Activated CD8-positive, alpha-beta memory T cell treated with anti-CD3 and anti-CD28 coated beads for 1 hour (primary cell): ENCODE measurements at places on chromosomes 12 and 14.

DNA sequence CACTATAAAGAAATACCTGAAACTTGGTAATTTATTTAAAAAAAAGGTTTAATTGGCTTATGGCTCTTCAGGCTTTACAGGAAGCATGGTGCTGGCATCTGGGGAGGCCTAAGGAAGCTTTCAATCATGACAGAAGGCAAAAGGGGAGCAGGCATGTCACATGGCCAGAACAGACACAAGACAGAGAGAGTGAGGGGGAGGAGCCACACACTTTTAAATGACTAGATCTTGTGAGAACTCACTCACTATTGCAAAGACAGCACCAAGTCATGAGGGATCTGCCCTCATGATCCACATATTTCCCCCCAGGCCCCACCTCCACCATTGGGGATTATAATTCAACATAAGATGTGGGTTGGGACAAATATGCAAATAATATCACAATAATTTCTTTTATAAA lies 355.6 kb downstream of the DAD1 start:
- DNase-seq, result no peak

- no peak for DNase-seq
These were observed 18.6 kb upstream of the KRT7 start for GRCh38 chr12:52214421-52214802.

DNA sequence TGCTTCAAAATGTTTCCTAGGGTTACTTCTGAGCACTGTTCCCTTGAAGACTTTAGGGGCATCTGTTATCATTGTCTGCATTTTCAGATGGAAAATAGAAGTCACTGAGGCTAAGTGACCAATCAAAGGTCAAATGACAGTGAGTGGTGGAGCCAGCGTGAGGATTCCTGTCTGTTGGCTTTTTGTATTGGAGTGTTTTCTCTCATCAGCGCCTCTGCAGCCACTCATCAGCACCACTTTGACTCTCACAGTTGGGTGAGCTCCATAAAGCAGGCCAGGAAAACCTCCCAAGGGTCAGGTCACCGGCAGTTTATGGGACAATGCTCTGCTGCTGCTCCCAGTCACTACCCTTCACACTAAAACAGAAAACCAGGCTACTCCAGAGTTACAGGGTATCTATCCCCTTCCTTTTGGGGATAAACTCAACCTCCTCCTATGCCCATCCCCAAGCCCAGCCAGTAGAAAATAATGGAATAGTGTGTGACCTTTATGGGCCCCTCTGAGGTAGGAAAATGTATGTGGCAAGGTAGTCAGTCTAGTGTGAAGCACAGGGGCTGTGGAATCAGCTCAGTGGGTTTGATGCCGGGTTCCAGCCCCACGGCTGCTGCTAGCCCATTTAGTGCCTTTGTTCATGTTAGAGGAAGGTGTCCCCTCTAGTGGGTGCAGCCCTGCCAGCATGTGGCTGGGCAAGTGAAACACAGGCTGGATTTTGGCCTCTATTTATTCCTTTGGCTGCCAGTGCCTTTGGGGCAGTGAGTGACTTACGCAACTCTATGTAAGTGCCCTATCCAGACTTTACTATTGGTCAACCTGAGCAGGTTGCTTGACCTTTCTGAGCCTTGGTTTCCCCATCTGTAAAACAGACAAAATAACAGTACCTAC lies 133.8 kb upstream of the CPM start:
- DNase-seq, result no peak

DNA sequence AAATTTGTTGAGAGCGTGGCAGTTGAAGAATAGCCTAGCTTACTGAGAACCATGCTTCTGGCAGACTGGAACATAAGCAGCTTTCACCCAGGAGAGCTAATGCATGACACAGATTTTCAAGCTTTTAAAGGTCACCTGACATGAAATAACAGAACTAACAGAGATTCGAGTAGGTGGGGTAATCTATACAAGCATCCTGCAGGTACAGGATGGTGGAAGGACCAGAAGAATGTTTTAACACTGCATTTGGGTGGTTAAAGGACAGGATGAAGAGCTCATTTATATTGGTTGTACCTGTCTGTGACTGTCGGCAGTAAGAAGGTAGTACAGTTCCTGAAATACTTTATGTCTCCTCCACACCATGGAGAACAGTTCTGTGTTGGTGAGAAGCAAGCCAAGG lies 8.9 kb downstream of the PELI2 start:
- no peak for DNase-seq

DNA sequence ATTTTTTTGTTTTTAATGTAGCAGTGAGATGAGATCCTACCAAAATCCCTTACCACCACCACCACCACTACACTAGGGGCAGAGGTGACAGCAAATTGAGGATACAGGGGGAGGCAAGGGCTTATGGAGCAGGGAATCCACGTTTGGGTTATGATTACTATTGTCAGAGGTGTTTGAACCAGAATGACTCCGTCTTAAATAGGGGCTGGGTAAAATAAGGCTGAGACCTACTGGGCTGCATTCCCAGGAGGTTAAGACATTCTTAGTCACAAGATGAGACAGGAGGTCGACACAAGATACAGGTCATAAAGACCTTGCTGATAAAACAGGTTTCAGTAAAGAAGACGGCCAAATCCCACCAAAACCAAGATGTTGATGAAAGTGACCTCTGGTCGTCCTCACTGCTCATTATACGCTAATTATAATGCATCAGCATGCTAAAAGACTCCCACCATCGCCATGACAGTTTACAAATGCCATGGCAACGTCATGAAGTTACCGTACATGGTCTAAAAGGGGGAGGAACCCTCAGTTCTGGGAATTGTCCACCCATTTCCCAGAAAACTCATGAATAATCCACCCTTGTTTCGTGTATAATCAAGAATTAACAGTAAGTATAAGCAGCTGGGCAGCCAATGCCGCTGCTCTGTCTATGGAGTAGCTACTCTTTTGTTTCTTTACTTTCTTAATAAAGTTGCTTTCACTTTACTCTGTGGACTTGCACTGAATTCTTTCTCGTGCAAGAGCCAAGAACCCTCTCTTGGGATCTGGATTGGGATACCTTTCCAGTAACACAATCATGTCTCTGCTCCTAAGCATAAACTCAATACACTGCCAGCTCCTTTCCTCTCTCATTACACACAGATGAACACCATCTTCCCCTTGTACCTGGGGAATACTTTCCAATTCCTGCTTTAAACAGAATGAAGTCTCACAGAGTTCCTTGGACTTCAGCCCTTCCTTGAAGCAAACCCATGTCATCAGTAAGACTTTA lies 16.7 kb upstream of the CRY1 start:
- no peak for DNase-seq

GRCh38 chr12:48237162-48237561 lies 34.1 kb upstream of the OR10AD1 start:
- no peak for DNase-seq

DNA sequence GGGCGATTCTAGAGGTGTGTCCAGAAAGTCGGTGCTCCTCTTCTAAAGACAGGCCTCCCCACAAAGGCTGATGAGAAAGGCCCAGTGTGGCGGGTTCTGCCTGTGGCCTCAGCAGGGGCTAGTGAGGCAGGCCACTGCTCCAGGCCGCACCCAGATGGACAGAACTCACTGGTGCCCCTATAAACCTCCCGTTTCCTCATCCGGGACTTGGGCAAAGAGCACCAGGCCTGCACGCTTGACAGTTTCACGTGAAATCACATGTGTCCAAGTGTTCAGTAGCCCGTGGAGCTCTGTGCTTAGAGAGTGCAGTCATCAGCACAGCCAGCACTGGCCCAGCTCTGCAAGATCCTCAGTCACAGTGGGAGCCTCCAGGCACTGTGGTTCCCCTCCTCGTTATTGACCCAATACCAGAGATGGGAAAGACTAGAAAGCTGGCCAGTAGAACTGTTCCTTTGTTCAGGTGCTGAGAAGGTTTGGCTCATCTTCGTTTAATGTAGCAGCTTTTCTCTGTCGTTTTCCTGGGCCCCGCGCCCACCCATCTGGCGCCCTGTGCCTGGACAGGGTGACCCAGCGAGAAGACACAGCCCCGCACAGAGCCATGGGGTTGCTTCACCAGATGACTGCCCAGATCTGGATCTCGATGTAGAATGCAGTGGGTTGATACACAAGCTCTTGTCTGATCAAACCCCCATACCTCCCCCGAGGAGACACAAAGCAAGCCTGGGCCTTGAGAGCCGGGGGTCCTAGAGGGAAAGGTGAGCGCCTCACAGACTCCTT lies 26.3 kb downstream of the IL31 start:
- no peak for DNase-seq

DNA sequence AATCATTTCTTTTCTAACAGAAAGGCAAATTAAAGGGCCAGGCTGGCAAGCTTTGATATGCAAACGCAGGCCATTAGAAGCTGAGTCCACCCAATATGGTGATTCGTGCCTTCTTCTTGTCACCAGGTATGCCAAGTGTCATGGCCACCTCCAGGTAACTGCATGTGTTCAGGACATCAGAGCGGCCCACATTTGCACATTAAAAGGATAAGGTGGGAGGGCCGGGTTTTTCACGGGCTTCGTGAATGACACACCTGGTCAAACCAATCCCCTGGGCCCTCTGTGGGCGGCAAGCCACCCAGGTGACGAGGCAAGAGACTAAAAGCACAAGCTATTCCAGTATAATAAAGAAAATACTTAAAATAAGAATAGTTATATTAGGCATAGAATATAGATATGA lies 75.9 kb upstream of the TSPAN11 start:
- no peak for DNase-seq

DNA sequence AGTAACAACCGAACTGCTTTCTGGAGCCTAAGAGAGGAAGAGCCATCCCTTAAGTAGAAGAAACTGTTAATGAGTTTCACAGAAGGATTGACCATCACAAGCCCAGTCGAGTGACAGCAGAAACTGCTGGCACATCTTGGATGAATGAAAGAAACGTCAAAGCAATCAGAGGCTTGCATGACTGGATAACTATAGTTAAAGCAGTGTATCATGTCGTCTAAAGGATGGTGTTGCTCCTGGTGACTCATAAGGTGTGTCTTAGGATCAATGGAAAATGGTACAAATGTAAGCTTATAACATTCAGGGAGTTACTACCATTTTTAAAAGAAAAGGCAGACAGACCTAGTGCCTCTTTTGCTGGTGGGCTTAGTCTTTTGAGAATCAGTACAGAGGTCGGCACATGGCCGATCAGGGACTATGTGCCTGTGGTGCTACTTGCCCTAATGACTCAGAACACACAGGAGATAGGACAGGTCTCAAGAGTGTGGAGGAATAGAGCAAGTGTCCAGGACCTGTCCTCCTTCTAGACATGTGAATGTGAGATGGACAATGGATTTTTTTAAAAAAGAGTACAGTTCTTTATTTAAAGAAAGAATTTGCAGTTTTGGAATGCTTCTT lies 55.7 kb downstream of the TMX1 start:
- no peak for DNase-seq

GRCh38 chr14:65945327-65945726 lies 532.8 kb downstream of the FUT8 start:
- no peak for DNase-seq

- no peak for DNase-seq
These were observed 255.0 kb downstream of the TMEM132C start for GRCh38 chr12:128521981-128522380.

- peak; percentile 74 for DNase-seq
These were observed 30.1 kb upstream of the PPP2R5C start for GRCh38 chr14:101731187-101732080.

DNA sequence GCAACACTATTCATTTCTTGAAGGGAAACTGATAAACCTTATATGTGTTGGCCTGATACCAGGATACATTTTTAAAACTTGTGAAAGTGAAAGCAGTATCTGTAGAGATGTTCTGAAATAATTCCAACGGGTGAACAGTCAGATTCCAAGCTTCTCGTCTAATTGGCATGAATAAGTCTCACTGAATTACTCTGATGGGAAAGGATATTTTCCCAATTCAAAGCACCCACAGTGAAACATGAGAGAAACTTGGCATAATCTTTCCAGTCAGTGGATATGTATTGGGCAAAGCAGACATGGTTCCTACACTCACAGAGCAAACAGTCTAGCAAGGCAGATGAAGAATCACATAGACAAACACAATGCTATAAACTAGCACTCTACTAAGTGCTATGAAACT lies 413.1 kb downstream of the MED13L start:
- no peak for DNase-seq

DNA sequence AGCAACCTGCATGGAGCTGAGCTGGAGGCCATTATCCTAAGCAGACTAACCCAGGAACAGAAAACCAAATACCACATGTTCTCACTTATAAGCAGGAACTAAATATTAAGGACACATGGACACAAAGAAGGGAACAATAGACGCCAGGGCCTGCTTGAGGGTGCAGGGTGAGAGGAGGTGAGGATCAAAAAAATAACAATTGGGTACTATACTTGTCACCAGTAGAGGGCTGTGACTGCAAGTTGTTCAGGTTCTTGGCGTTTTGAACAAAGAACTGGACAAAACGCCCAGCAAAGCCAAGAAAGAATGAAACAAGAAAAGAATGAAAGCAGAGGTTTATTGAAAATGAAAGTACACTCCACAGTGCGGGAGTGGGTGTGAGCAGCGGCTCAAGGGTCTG lies 208.5 kb upstream of the NEDD1 start:
- no peak for DNase-seq

GRCh38 chr12:102883204-102883799 lies 33.7 kb downstream of the PAH start:
- DNase-seq, result peak; percentile 11

GRCh38 chr14:92675421-92675820 lies 73.0 kb downstream of the LGMN start:
- DNase-seq, result no peak

DNA sequence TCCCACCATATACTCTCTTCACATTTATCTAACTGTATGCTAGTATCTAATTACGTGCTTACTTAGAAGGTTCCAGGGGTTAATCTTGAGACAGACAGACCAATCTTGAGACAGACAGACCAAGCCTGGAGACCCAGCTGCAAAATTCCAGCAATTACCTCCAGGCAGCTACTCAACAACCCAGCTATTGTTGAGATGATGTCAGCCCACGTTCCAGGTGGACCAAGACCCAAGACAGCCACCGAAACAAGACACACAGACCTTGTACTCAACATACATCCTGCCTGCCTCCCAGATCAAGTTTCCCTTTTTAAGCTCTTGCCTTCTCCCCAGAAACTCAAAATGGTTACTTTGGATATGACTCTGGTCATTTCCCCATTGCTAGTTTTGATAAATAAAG lies 64.9 kb upstream of the VASH1 start:
- no peak for DNase-seq

GRCh38 chr12:90090929-90091651 lies 382.5 kb upstream of the ATP2B1 start:
- no peak for DNase-seq

DNA sequence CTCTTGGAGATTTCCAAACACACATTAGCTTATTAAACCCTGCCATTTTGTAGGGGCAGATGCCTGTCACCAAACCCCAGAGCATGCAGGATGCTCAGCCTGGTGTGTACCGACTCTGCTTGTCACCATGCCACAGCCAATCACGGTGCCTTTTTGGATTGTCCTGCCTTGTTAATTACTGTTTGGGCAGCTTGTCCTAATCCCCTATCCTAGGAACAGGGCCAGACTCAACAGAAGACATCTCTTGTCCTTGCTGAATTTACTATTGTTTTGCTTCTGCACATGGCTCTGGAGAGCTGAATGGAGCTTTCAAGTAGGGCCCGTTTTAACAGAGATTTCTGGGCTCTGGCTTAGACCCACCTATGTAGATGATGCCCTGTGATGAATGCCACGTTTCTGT lies 388.5 kb downstream of the AACS start:
- no peak for DNase-seq

GRCh38 chr14:79084861-79085260 lies 914.7 kb downstream of the NRXN3 start:
- no peak for DNase-seq

- no peak for DNase-seq
These were observed 739.7 kb downstream of the SLC6A15 start for GRCh38 chr12:84172823-84173424.
